ENCODE measurements at places on chromosomes 4 and X. TPM values are rescaled to one million over a fixed set of nuclear protein-coding genes. Genes with fewer than 3 reads are reported as not detected.

DNA sequence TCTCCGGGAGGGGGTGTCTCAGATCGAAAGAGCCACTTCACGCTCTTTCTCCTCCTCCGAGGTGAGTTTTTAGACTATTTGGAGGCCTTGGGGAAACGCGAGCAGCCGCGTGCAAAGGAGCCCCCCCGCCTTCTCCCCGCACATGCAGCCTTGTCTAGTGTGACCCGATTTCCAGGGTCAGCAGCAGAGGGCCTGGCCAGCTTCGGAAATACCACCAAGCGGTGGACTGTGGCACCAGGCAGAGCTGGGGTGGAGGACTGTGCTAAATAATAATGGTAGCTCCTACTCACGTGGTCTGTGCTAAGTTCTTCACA, 79.3 kb upstream of the BCOR start:
- no peak for DNase-seq

DNA sequence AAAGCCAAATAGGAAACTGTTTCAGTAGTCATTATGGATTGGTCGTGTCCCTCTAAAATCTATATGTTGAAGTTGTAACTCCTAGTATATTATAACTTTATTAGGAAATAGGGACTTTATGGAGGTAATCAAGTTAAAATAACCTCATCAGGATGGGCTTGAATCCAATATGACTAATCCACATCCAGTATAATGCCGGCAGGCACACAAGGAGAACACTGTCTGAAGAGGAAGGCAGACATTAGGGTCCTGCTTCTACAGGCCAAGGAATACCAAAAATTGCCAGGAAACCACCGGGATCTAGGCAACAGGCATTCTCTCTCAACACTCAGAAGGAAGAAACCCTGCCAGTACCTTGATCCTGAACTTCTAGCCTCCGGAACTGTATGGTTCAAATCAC, 130.3 kb downstream of the ATP10D start:
- no peak for DNase-seq

DNA sequence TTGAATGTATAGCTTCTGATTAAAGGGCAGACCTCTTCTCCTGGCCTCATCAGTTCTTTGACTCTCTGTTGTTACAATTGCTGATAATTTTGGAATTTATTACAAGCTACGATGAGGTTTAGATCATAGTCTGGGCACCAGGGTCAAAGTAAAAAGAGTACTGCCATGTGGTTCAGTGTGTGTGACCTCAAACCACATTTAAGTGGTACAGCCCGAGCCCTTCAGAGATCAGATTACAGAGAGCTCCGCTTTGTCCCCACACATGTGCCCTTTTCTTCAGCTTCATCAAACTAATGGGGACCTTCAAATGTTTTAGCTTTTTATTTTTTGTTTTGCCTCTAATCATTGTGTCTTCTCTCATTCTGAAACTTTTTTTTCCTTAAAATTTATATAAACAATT, 37.1 kb downstream of the SPANXN2 start:
- DNase-seq = no peak

DNA sequence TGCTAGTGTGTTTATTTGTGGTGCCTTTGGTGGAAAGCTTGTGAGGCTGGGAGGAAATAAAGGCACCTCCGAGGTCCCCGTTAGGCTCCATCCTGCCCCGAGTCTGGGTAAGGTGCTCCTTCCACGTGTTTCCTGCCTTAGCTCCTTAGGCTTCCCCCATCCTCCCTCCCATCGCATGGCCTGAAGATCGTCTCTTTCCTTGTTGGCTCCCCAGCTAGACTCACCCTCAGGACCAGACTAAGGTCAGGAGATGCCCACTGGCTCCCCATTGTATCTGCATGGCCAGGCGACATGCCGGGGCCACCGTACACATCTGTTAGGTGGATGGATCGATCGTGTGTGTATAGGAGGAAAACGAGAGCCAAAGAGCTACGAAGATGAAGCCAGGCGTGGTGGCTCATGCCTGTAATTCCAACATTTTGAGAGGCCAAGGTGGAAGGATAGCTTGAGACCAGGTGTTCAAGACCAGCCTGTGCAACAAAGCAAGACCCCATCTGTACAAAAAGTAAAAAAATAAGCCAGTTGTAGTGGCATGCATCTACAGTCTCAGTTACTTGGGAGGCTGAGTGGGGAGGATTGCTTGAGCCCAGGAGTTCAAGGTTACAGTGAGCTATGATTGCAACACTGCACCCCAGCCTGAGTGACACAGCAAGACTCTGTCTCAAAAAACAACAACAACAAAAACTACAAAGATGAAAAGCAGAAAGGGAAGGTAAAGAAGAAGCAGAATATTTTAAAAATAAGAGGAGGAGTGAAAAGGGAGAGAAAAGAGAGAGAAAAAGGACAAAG, 53.7 kb downstream of the SEPSECS start:
- DNase-seq = no peak

DNA sequence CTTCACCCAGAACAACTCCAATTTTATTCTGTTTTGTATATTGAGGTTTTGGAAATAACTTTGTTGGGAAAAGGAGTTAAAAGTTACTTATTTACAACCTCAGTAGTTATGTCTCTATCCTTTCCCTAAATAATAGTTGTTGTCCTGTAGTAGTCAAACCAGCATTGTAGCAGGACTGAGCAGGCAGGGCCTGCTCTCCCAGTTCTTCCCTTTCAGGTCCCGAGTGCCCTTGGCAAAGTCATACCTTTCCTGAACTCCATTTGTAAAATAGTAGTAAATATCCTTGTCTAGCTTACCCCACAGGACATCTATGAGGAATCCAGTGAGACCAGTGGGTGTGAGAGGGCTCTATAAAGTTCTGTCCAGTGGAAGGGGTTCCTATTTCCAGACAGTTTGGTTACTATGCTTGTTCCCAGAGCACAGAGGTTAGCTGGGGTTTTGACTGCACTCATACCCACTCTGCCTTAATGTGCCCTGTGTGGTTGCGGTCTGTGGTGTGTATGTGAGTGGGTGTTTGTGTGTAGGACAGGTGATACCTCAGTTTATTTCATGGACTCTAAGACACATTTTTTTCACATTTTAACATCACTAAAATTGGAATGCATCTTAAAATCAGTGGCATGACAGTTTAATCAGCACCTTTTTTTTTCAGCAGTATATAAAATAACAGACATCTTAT, 136.3 kb downstream of the AMMECR1 start:
- no peak for DNase-seq

DNA sequence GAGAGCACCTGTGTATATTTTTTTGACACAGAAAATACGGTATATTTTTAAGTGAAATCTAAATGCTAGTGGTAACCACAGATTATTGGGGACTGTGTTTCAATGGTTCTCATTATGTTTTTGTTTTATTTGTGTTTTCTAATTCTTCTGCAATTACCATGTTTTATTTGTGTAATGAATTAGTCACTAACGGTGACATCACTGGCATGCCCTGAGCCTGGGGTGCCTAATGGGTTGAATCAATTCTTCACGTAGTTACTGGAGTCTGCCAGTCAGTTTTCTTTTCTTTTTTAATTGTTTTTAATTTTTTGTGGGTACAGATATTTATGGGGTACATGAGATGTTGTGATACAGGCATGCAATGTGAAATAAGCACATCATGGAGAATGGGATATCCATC, 168.8 kb downstream of the RELL1 start:
- no peak for DNase-seq

GRCh38 chr4:89422441-89422990, 114.9 kb upstream of the GPRIN3 start:
- no peak for DNase-seq

DNA sequence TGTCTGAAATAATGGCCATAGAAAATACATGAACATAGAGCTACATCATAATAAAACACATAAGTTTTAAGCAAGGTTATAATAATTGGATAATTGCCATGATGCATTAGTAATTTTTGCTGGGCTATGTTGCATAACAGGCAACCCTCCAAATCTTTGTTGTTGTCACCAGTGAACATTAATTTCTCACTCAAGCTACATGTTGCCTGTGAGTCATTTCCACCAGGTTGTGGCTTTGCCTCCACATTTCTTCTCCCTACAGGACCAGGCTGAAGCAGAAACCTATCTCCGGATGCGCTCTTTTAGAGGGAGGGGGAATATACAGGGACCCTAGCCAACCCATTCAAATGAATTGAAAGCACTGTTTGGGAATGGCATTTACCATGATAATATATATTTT, 347.7 kb downstream of the GABRG1 start:
- DNase-seq = no peak

DNA sequence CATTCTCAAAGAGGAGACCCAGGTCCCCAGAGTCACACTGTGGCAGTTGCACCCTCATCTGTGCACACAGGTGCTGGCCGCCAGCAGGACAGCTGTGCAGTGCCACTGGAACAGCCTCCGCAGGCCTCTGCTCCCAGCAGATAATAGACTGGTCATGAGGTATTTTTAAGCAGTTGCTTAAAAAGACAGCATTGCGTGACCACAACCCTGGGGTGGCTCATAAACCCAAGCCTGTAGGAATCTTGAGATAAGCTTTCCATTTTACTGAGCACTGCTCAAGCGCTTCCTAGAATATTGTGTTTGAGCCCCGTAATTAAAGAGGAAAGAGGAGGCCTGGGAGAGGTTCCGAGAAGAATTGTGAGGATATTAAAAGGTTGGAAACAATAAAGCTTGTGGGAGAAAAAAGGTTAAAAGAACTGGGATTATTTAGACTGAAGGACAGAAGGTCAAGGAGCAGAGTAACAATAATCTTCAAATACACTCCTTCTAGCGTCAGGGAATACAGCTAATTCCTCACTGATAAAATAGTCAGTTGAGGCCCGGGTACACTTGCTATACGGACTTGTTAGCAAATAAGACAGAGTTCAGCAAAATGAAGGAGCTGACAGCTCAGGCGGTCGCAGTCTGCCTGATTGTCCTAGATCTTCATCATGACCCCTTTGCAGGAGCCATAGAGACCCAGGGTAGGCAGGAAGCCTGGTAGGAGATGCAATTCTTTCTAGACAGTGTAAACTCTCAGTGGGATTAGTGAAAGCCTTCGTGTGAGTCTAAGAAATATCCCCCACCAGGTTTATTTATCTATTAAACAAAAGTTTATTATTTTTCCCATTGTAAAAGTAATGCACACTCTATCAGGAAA, 86.2 kb upstream of the KIT start:
- no peak for DNase-seq

DNA sequence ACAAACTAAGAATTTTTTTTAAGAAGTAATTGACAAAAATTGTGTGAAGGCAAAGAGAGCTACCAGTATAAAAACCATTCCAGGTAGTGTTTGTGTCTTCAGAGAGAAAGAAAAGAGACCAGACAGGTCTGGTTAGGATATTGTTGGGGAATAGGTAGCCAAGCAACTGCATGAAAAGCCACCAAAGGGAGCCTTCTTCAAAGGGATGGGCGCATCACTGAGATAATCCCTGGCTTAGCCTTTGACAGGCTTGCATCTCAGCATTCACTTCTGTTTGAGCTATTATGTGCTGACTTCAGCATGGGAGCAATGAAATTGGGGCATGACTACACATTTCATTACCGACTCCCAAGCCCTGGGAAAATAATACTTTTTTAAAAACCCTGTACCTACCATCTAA, 496.6 kb downstream of the IL1RAPL1 start:
- no peak for DNase-seq

DNA sequence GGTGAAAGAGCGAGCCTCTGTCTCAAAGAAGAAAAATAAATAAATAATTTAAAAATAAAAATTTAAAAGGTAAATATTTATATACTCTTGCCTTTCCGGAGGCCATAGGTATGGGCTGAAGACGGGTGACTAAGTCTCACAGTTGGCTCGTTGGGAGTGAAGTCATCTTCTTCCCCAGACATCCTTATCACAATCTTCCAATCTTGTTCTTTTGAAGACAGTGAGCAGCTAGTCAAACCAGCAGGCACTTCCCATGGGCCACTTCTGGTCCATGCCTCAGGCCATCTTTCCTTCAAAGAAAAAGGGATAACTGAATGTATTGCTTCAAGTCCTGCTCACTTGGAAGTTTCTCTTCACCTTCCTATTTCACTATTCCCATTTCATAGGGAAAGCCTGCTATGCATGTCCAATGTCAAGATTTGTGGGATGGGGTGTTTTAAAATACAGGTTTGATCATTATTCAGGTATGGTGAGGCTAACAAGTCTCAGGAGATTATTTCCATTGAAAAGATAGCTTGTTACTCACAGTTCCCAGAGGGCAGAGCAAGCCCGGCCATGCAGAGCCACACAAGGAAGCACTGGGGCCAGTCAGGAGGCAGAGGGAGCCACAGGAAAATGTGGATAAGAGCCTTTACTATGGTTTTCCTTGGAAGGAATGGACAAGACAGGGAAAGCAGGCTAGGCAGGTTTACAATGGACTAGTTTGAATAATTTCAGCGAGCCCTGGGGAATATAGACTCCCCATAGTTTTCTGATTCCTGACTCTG, 33.3 kb upstream of the VCX2 start:
- DNase-seq = no peak

- no peak for DNase-seq
Measured at GRCh38 chrX:3428792-3429191, 82.3 kb upstream of the MXRA5 start.

- DNase-seq = no peak
Measured at GRCh38 chr4:107094976-107095375, 58.9 kb upstream of the DKK2 start.

- DNase-seq = no peak
Measured at GRCh38 chrX:375181-376036, 11.3 kb downstream of the PPP2R3B start.

DNA sequence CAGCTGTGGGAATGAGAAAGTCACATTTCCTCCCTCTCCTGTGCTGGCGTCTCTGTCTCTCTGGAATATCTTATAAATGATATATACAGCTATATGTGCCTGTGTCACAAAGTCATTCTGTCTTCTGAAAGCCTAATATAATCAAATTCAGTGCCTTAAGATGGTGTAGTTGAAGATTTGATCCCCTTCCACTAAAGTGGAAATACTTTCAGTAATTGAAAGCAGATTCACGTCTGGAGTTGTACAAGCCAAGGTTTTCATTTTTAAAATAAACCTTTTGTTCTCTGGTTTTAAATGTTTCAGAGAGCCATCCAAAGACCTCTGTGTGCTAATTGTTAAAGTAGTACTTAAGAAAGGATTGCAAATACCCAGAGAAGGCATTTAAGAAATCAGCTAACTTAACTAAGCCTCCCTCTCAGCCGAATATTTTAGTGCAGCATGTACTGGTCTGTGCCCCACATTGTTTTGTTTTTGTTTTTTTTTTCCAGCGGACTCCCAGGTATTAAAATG, 206.8 kb downstream of the TENM3 start:
- DNase-seq = no peak

- DNase-seq = no peak
Measured at GRCh38 chrX:39421006-39421405, 619.7 kb downstream of the MID1IP1 start.

DNA sequence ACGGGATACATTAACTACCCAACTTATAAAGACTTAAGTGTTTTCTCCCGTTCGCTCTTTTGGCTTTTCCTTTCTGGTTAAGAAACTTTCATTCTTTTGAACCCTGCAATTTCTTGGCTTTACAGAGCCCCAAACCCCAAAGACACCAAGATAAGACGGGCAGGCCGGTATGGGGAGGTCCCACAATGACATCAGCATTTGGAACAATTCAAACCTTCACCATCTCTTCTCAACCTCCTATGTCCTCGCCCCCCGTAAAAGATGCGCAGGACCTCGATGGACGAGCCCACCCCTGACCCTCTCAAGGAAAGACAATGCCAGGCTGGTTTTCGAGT, 999 bp downstream of the ZNF518B start:
- DNase-seq = no peak

Gene JCHAIN
- total RNA-seq = not detected

Gene ETDB
- not detected for total RNA-seq

Gene SASH3
- total RNA-seq = not detected

Gene TMPRSS11B
- 3.1 TPM for total RNA-seq

Gene SLC16A2
- 10.0 TPM for total RNA-seq

Gene CTAG1A
- not detected for total RNA-seq

Gene SSX2
- not detected for total RNA-seq

Gene FAM184B
- 0.12 TPM for total RNA-seq

Gene PAGE2B
- not detected for total RNA-seq
